ENCODE measurements at places on chromosomes 3 and 15.

DNA sequence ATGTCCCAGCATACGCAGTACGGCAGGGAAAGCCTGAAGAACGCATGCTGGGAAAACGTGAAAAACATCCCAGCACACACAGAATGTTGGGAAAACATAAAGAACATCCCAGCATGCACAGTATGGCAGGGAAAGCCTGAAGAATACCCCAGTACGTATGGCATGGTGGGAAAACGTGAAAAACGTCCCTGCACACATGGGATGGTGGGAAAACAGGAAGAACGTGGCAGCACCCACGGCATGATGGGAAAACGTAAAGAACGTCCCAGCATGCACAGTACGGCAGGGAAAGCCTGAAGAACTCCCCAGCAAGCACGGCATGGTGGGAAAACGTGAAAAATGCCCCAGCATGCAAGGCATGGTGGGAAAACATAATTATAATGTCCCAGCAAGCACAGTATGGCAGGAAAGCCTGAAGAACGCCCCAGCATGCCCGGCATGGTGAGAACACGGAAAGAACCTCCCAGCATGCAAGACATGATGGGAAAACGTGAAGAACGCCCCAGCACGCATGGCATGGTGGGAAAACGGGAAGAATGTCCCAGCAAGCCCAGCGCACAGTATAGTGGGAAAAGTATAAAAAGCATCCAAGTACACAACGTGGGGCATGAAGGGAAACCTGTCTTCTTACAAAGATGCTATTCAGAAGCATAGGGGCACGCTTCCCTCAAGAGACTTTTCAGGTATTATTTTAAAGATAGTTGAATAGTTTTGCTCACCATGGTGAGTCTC lies 128.3 kb downstream of the OCA2 start:
- DNase-seq: no peak

GRCh38 chr3:64900617-64901521 lies 213.1 kb upstream of the ADAMTS9 start:
- no peak for DNase-seq

DNA sequence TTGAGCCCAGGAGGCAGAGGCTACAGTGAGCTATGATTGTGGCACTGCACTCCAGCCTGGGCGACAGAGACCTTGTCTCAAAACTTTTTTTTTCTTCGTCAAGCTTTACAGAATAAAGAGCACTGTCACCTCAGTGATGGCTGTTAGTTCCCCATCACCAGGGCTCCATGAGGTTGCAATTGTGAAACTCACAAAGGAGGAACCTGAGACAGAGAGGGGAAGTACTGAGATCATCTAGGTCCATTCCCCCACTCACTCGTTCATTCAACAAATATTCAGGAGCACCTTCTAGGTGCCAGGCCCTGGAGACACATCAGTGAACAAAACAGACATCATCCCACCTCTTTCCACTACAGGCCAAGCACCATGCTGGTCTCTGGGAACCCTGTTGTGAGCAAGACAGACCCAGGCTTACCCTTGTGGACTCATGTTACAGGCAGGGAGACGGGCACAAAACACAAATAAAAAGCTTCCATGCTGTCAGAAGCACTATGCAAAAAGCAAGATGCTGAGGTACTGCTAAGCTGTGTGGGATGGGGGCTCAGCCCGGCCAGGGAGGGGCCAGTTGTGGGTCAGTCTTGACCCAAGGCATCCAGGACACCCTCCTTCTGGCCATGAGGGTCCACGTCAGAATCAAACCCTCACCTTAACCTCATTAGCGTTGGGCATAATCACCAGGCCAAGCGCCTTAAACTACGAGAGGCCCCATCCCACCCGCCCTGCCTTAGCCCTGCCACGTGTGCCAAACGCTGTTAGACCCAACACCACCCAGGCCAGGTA lies 2.1 kb upstream of the RHO start:
- DNase-seq: peak; percentile 86

- DNase-seq: no peak
These were observed 48.6 kb upstream of the TEX264 start for GRCh38 chr3:51622413-51622812.

DNA sequence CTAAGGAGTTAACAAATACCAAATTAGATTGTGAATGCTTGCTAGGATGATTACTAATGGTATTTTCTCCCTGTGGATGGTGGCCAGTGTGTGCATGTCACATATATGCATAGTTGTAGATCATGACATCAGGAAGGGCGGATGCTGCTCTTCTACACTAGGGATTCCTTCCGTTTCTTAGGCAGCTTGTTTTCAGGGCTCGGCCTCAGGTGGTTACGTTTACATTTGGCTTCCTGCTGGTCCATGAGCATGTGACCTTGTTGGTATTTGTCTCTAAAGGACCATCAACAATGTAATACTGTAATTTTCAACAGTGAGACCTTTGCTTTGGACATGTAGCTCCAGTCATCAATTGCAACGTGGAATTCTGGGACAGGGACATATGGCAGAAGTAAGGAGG lies 221.4 kb downstream of the NR1D2 start:
- no peak for DNase-seq

GRCh38 chr3:142779591-142779990 lies 55.8 kb downstream of the TRPC1 start:
- DNase-seq: no peak
